HCT116 (cell line): ENCODE measurements at places on chromosomes 13 and 19.
A peak's percentile ranks its signal among the peaks of the same experiment; 100 is the strongest.

DNA sequence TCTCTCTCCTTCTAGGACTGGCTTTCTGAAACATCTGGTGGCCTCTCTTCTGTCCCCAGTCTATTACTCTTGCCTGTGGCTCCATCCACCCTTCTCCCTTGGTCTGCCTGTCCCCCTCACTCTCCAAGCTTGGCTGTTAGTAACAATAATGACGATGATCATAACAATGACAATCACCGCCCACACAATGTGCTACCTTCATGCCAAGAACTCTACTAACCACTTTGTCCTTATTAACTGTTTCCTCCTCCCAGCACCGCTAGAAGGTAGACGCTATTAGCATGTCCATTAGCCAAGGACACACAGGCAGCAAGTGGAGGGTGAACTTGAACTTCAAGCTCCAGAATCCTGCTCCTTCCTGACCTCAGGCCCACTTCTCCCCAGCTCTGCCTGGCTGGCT lies 2.7 kb downstream of the GYS1 start:
- DNase-seq: no peak

- no peak for DNase-seq
Measured at GRCh38 chr19:3115411-3115810, 20.4 kb upstream of the GNA15 start.

GRCh38 chr13:112722433-112723263 lies 32.8 kb downstream of the ATP11A start:
- DNase-seq: peak; percentile 86

- DNase-seq: no peak
Measured at GRCh38 chr19:8648240-8648639, 17.8 kb downstream of the NFILZ start.

DNA sequence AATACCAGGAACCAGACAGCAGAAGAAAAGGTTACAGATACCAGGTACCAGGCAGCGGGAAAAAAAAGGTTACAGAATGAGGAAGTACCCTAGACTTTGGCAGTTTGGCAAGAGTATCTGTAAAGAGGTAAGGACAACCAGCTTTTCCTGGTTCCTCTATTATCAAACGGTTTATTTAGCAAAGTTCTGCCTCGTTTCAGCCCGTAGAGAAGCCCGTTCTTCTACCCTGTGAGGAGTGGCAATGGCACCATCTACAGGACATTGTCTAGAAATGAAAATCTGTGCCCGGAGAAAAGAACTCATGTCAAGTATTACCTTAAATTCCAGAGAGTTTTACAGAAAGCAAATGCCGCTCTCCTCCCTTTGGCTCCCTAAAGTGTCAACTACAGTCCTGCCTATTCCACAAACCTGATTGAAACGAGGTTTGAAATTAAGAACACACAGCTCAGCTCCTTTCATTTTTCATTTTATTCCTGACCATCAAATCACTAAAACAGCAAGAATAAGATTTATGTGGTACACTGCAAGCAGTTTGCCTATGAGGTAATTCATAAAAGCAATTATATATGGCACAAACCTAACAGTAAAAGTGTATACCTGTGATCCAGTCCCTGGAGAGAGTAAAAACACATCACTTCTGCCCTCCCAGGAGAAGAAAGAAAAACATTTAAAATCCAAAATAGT lies 226.3 kb downstream of the SLC7A1 start:
- DNase-seq: peak; percentile 27

- no peak for DNase-seq
Measured at GRCh38 chr19:15810335-15810734, 5.1 kb downstream of the OR10H1 start.

DNA sequence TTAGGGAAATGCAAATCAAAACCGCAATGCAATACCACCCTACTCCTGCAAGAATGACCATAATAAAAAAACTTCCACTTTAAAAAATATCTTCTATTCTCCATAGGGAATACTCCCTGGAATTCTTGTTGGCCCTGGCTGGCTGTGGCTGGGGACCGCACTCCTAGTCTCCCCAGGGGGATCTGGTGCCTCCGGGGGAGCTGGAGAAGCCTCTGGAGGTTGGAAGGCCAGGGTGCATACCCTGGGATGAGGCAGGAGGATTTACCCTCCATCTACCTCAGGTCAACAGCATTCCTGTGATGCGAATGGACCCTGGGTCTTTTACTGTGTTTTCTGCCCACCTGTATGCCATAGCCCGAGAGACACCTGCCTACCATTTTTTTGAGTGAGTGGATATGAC lies 120.0 kb upstream of the ZNF536 start:
- DNase-seq: no peak

GRCh38 chr13:45242070-45242469 lies 41.2 kb upstream of the KCTD4 start:
- peak; percentile 15 for DNase-seq

DNA sequence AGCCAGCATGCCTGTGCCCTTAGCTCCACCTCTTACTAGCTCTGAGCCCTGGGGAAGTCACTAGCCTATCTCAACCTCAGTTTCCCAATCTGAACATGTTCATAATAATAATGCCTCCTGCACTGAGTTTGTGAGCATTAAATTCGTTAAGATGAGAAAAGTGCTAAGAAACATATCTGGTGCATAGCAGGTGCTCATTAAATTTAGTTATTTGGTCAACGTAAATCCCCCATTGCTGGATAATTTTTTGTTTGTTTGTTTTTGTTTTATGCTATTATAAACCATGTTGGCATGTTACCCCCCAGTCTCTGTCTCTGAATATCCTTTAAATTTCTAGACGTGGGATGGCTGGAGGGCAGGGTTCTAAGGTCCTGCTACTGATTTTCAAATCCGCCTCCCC lies 10.6 kb downstream of the FCGBP start:
- DNase-seq: no peak

DNA sequence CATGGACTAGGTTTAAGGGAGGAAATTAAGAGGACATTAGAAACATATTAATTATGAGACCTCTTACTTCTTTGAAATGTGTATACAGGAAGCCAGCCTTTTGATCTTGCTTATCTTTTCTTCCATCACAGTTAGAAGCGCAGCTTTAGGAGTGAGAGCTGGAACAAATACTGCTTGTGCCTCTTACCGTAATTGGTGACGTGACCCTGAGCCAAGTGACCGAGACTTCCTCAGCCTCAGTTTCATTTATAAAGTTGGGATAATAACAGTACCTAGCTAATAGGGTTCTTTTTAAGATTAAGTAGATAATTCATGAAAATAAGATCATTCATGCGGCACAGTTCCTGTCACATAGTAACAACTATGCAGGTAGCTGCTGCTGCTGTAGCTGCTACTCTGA lies 18.5 kb downstream of the FREM2 start:
- no peak for DNase-seq
